ENCODE measurements at places on chromosomes 13 and 19. TPM values are rescaled to one million over a fixed set of nuclear protein-coding genes. Genes with fewer than 3 reads are reported as not detected.

The TPTE2 gene
- not detected for total RNA-seq

The LRG1 gene
- 0.33 TPM for total RNA-seq

GRCh38 chr13:23889615-23890607 is 711 bp upstream of the MIPEP start:
- H3K27me3 ChIP-seq, result no peaks in the 10 kb centered on the region
- peak overlapping the region; percentile 89 for H3K4me3 ChIP-seq
- peaks cover 11% of the 10 kb centered on the region for H3K4me1 ChIP-seq
- H3K36me3 ChIP-seq, result no peaks in the 10 kb centered on the region
- peak; percentile 18 for DNase-seq

DNA sequence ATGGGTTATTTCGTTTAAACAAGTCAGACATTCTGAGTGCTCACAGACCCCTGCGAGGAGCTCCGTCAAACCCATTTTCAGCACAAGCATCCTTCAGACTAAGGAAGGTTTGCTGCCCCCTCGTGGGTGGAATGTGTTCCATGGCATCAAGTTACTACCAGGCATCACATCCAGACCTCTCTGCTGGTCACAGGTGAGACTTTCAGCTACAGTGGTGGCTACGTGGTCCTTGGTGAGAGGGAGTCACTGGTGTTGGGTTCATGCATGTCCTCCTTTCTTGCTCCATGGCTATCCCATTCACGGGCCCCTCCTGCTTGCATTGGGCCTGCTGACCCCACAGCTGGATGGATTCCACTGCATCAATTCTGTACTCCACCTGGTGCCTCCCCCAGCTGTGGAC is 9.1 kb upstream of the LILRB5 start:
- peak; percentile 82 for DNase-seq
- H3K4me3 ChIP-seq, result no peak overlapping the region
- no peaks in the 10 kb centered on the region for H3K4me1 ChIP-seq
- H3K27ac ChIP-seq, result no peak overlapping the region
- H3K27me3 ChIP-seq, result peaks cover 56% of the 10 kb centered on the region

GRCh38 chr19:35094656-35095055 is 21.0 kb upstream of the FXYD3 start:
- no peak for DNase-seq
- no peak overlapping the region for H3K27ac ChIP-seq
- peaks cover 13% of the 10 kb centered on the region for H3K4me1 ChIP-seq
- no peaks in the 10 kb centered on the region for H3K36me3 ChIP-seq

- peak; percentile 60 for DNase-seq
- H3K4me1 ChIP-seq, result no peaks in the 10 kb centered on the region
- H3K4me3 ChIP-seq, result no peak overlapping the region
- no peaks in the 10 kb centered on the region for H3K27me3 ChIP-seq
- no peak overlapping the region for H3K27ac ChIP-seq
These were observed 954.7 kb downstream of the SLITRK6 start for GRCh38 chr13:84844473-84844872.

DNA sequence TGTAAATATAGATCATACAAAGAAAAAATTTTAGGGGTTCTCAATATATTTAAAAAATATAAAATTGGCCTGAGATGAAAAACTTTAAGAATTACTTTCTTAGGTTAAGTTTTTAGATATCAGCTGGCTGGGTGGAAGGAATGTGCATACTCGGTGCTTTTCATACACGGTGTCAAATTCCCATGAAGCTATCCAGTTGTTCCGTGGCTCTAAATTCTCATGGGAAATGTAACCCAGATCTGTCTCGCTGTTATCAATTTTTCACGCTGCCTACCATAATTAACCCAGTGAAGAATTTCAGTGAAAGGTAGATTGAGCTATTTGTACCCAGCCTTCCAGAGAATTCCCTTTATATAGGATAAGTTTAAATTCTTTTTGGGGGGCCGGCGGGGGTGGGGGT is 11.6 kb upstream of the ZNF835 start:
- DNase-seq, result no peak
- no peak overlapping the region for H3K4me3 ChIP-seq
- H3K36me3 ChIP-seq, result no peaks in the 10 kb centered on the region
- H3K27me3 ChIP-seq, result no peaks in the 10 kb centered on the region
- no peaks in the 10 kb centered on the region for H3K4me1 ChIP-seq

GRCh38 chr13:96844195-96844594 is 150.1 kb downstream of the OXGR1 start:
- no peaks in the 10 kb centered on the region for H3K36me3 ChIP-seq
- H3K27ac ChIP-seq, result no peak overlapping the region
- H3K4me3 ChIP-seq, result no peak overlapping the region
- DNase-seq, result no peak
- peaks cover 6% of the 10 kb centered on the region for H3K4me1 ChIP-seq
